ENCODE measurements at places on chromosomes 16 and 17.

- DNase-seq: no peak
These were observed 16.6 kb downstream of the NUDT7 start for GRCh38 chr16:77738706-77739558.

GRCh38 chr16:28977703-28978662 is 3.4 kb downstream of the SPNS1 start:
- DNase-seq: peak; percentile 58

GRCh38 chr17:20920815-20921199 is 122.0 kb downstream of the USP22 start:
- DNase-seq: no peak

- DNase-seq: peak; percentile 21
These were observed 703.2 kb downstream of the MAF start for GRCh38 chr16:78897299-78897698.

Data from CD4-positive, alpha-beta T cell treated with Interleukin-4 for 1 hour (primary cell).